ENCODE measurements at places on chromosomes 3 and 15. TPM values are rescaled to one million over a fixed set of nuclear protein-coding genes. Genes with fewer than 3 reads are reported as not detected.

DCP1A gene
- total RNA-seq, result 21.6 TPM

SLC24A5 gene
- total RNA-seq, result not detected

DNA sequence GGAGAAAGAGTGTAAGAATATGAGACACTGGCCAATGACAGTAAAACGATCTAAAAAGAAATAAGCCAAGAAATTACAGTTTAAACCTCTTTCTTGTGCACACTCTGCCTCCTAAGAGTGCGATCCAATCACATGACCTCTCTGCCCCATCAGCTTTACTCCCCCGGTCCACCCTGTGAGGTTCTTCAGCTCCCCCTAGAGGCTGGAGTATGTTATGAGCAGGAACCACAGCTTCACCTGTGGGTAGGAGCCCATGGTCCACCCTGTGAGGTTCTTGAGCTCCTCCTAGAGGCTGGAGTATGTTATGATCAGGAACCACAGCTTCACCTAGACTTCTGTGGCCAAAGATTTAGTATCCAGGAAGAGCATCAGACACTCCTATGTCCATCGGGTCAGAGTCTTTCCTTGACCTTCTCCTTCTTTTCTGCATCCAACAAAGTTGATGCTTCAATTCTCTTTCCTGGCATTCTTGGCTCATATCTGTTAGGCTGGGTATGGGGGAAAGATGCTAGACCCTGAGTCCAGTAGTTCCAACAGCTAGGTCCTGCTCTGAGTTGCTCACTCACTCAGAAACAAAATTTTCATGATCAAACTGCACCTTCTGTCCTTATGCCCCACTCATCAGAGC, 164.0 kb downstream of the MINAR1 start:
- peak; percentile 94 for DNase-seq

- no peak for DNase-seq
These were observed 304.1 kb upstream of the MME start for GRCh38 chr3:154775821-154776548.

- DNase-seq, result no peak
These were observed 593.3 kb downstream of the FOXP1 start for GRCh38 chr3:70990185-70990584.
